ENCODE measurements at places on chromosomes 3 and 15.

DNA sequence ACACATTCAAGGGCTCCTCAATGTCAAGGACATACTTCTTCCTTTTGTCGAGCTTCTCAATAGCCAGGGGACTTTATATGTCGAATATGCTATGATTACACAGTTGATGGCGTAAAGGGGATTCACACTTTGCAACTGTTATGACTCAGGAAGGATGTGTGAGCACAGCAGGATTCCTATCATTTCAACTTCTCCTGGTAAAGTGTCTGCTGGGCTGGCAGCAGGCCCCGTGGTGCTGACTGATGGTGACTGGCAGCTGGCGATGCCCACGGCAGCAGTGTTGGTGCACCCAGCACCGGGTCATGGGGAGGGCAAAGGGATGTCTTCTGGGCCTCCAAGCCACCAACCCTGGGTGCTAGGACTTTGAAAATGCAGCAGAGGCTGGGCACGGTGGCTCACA is 44.8 kb upstream of the GNB5 start:
- no peak for DNase-seq

GRCh38 chr3:13661121-13661520 is 112.2 kb downstream of the FBLN2 start:
- no peak for DNase-seq

- no peak for DNase-seq
Observed at GRCh38 chr3:115688418-115688817, 65.1 kb downstream of the GAP43 start.

DNA sequence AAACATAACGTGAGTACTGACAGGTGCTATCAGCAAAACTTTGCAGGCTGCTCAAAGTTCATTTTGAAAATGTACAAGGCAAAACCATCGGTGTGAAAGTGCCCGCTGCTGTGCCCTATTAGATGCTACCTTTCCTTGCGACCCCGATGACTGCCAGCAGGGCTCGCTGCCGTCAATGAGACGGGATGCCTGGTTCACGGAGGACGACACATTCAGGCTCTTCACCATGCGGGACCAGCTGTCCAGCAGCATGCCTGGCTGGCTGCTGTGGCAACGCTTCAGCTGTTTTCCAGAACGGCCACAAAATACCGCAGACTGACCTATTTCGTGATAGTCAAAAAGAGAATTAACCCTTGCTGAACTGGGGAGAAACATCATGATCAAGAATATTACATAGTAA is 92.7 kb upstream of the OCA2 start:
- peak; percentile 18 for DNase-seq

- no peak for DNase-seq
Observed at GRCh38 chr3:143839980-143840379, 8.3 kb downstream of the SLC9A9 start.

DNA sequence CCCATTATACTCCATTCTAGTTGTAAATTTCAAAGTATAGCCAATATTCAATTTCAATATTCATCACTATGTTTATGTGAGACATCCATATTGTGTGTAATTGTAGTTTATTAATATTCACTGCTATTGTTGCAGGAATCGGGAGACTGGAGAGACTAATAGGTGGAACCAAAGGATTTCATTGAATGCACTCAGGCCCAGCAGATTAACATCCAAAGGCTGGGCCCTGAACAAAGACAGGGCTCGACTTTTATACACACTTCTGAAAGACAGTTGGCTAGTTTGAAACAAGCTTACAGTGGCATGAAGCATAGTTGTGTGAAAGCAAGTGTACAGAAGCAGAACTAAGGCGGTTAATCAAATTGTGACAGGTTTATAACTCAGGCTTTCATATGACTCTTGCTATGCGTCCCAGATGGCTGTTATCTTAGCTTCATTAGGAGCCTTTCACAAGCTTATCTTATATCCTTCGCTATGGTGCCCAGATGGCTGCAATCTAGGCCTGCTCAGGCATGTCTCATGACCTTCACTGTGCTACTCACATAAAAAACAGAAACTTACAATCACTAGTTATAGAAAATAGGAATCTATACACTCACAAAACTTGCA is 1038.8 kb upstream of the EPHA6 start:
- no peak for DNase-seq

GRCh38 chr3:194333212-194333980 is 17.7 kb downstream of the CPN2 start:
- peak; percentile 89 for DNase-seq

GRCh38 chr3:135261916-135262315 is 466.9 kb downstream of the EPHB1 start:
- no peak for DNase-seq

DNA sequence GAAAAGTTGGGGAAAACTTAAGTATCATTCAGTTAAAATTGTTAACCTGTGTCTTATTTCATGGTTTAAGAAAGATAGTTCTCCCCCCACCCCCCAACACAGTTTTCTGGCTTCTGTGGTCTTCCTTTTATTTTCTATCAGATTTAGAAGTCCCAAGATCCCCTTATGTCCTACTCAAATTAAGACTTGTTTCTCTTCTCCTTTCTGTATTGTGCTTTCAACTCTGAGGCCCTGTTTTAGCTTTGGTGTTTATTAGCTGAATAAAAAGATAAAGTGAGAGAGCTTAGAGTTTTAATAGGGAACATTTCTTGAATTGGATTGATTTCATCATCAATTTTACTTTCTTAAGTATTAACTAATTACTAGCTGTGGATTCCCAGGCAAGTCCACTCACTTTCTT is 62.6 kb downstream of the AKAP13 start:
- DNase-seq = no peak

GRCh38 chr3:48503401-48504050 is 448 bp downstream of the SHISA5 start:
- DNase-seq = peak; percentile 66

DNA sequence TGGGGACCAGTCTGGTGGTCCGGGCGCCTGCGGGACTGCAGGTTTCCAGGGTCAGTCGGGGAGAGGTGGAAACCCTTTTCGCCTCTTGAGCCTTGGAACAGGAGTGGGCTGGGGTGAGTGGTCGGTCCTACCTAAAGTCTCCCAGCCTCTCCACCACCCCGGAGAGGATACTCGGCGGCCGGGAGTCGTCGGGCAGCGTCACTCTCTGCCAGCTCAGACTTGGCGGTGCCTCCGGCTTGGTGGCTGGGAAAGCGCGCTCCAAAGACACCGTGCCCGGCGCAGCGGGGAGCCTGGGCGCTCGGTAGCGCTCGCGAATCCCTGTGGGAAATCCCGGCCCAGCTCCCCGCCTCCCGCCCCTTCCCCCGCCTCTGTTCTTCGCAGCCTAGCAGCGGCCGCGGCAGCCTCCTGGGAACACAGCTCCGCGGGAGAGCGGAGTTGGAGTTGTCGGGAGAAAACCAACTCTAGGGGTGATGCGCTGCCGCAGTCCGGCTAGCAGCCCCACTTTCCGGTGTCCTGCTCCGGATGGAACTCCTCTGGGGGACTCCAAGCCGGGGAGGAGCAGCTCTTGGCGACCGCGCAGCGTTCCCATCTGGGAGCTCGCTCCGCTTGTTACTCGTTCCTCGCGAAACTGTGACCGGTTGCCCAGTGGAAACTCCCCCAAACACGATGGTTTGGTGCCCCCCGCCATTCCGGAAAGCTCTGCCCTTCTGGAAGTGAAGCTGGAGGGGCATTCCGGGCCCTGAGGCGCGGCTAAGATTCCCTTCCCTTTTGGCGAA is 1.4 kb downstream of the EPHB1 start:
- DNase-seq = no peak

GRCh38 chr15:40843885-40844695 is at the start of gene SPINT1:
TSS of gene SPINT1 (plus strand) at chr15:40844048. CDS start at chr15:40844555, 507 bp downstream.
- DNase-seq = no peak

GRCh38 chr3:36548712-36549111 is 168.4 kb downstream of the STAC start:
- no peak for DNase-seq

GRCh38 chr3:121557426-121557934 is 10.3 kb upstream of the ARGFX start:
- no peak for DNase-seq

DNA sequence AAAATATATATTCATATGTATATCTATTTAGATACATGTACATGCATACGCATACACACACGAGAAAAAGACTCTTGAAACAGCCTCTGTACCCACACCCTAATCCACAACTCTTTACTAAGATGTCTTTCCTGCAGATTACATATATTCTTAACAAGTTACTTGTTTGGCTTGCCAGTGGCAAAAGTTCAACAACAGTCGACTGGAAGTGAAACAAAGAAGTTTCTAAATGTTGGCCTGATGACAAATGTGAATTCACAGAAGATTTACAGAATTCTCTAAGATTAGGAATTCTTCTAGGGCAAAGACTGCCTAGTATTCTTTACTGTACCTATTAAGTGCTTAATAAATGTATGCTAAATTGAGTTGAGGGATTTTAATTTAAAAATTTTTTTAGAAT is 116.8 kb downstream of the CDIN1 start:
- DNase-seq = no peak
